ENCODE measurements at places on chromosomes 5 and 9.

DNA sequence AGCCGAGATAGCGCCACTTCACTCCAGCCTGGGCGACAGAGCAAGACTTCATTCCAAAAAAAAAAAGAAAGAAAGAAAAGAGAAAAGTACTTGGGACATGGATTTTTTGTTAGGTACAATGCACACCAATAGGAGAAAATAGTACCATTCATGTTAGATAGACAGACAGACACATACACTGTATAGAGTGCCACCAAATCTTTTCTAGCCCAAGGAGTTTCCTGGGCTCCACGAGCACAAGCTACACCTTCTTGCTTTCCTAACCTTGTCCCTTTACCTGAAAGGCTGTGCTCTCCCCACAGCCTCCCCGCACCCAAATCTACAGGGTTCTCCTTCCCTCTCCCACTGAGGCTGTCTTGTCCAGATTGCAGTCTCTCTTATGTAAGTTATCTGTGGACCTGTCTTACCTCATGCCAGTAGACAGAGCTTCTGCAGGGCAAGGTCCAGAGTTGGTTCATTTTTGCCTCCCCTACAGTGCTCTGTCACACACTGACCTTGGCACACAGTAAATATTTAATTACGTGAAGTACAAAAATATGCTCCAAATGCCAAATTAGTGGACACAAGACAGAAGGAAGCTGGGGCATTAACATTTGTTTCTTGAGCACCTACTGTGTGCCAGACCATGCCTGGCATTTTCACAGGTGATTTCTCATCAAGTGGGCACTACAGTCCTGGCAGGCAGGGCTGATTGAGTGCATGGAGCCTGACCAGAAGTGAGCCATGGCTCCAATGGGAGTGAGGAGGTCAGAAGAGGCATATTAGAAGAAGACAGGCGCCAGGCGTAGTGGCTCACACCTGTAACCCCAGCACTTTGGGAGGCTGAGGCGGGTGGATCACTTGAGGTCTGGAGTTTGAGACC, 5.9 kb downstream of the ALAD start:
- no peak for DNase-seq

DNA sequence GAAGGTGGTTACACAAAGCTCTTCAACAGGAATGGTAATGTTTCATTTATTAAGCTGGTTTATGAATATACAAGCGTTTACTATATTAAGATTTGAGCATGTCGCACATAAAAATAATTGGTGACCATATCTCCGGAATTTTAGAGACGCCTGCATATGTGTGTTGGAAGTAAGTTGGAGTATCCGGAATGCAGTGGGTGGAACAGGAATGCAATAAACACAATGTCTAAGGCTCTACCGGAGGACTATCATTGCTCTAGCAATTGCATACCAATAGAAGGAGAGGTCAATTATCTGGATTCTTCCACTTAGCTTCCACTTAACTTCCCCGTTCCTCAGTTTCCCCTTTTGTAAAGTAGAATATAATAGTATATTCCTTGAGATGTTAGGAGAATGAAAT, 1.1 kb upstream of the CEP78 start:
- DNase-seq = no peak

DNA sequence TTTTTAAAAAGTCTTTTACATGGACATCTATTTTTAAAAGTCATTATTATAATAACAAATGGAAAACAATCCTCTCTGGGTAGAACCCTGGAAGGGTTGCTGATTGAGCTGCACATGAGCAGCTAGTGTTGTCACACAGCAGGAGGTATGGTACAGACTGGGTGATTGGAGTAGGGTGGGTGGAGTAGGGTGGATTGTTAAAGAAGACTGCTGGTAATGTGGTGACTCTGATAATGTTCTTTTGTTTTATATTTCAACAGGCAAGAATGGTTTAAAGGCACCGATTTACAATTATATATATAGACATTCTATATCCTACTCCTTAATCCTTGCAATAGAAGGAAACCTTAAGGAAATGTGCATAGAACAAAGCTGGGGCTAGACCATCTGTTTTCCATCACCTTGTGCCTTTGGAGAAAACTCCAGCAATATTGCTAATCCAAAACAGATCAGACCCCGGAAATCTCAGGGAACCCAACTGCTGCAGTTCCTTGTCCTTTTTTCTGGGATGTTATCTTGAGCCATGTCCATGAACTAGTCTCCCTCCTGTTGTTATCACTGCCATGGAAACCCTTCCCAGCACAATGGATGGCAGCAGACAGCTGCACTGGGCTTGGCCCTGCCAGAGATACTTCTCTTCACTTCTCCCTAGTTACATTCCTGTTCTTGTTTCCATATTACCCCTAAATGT, 129.7 kb downstream of the YIPF5 start:
- no peak for DNase-seq

GRCh38 chr9:72872718-72873117, 80.1 kb downstream of the ALDH1A1 start:
- no peak for DNase-seq

DNA sequence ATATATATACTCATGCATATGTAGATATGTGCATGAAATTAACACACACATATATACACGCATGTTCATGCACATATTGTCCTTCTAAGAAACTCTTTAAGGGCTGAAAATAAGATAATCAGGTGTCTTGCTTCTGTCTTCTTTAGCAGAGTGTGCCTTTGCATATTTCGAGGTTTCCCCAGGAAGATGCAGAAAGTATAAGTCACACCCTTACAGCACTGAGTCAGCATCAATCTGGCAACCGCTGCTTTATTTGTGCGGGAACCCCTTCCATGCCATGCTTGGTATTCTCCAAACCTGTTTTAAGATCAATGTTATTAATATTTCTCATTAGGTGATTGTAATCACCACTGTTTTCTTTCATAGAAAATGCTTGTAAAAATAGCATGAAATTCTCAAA, 557.9 kb downstream of the CAAP1 start:
- DNase-seq = no peak

DNA sequence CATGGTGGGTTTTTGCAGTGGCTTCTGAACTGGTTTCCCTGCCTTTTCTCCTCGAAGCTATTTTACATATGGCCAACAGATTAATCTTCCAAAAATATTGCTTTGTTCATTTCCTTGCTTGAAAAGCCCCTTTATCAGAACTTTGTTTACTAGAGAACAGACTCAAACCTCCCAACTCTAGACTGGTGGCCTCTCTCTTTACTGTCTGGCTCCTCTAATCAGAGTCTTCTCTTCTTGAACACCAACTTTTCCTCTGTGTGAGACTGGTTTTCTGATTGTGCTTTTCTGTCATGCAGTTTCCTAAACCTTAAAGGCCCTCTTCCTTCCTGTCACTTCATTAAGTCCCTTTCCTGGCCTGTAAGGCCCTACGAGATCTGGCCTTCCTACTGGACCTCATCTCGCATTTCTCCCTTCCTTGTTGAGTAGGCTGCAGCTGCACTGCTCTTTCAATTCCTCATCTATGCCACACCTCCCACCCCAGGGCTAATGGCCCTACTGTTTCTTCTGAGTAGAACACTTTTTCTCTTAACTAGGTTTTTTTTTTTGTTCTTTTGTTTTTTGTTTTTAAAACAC, 5.7 kb downstream of the C9orf43 start:
- no peak for DNase-seq

DNA sequence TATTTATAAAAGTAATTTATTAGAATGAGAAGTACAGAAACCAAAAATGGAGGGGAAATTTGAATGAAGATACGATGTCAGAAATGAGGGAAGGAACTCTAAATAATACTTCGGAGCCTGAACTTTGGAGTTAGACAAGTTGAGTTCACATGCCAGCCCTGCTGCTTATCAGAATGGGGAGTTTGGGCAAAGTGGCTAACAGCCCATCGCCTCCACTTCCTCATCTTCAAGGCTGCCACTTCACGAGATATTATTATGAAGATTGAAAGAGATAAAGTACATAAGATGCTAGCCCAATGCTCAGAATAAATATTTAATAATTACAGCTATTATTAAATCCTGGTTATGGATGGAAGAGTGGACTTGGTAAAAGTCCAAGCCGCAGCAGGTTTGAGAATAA, 56.2 kb upstream of the ABCA1 start:
- no peak for DNase-seq

- DNase-seq = no peak
Measured at GRCh38 chr5:127227881-127228280, 62.7 kb upstream of the MEGF10 start.

GRCh38 chr9:28073270-28073669, 500.0 kb upstream of the C9orf72 start:
- DNase-seq = no peak

DNA sequence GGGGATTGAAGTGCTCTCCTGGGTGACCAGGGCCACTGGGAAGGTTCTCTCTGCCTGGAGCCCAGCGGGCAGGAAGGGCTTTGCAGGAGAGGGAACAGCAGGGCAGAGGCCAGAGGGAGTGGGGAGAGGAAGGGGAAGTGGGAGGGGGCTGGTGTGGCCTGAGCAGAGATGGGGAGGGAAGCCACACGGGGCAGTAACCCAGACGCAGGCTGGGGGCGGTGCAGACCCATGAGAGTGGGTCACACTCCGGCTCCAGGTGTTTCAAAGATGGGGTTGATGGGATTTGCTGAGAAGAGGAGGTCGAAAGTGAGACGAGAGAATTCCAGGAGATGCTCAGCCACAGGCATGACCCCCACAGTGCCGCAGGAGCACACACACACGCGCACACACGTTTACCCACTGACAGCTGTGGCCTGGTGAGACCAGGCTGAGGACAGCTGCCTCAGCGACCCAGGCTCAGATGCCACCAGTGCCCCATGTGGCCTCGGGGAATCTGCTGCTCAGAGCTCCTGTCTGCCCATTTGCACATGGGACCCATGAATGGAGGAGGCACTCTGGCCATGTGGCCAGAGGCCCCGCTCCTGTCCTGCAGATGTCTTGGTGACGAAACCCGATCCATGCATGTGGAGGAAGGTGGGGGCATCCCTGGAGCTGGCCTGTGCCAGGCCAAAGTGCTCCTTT, 32.7 kb upstream of the FCN2 start:
- no peak for DNase-seq

GRCh38 chr5:181099602-181100086, 31.3 kb downstream of the OR2V1 start:
- DNase-seq = no peak

DNA sequence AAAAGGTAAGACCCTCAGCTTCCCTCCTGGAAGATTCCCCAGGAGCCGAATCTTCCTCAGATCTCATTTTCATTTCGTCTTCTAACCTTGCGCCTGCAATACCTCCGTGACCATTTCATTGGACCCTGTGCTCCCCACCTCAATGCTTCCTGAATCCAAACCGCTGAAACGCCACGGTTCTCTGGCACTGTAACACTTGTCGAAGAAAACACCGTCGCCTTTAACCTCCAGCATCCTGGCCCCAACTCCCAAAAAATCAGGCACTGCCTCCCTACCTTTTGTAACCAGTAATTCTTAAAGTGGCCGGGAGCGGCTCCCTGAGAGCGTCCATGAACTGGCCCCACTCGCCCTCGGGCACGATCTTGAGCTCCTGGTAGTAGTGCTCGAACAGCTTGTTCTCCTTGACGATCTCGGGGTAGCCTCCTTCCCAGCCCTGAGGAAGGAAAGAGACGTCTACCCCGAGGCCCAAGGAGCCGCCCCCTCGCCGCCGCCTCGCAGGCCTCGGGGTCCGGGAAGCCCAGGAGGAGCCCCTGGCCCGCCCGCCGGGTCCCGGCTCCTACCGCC, 438 bp downstream of the NSUN2 start:
- no peak for DNase-seq

- no peak for DNase-seq
Measured at GRCh38 chr9:135006911-135007570, 80.4 kb upstream of the OLFM1 start.

GRCh38 chr9:135714242-135715055, 12.5 kb downstream of the KCNT1 start:
- DNase-seq = no peak

DNA sequence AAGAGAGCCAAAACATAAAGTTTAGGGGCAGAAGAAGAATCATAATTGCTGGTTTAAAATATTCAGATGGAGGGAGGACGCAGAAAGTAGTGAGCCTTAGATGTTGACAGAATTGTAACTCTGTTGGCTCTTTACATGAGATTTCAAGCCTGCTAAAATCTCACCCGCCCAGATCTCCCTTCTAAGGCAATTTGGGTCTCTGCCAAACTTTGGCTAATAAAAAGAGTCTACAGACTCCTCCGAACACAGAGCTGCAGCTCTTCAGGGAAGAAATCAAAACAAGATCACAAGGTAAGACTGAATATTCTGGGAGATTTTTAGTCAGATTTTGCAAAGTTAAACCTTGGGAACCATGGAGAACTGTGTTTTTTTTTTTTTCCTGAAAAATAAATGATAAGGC, at the start of gene IL33:
Gene IL33 (plus strand): TSS at position 246 of the 400 bp plus-strand sequence. CDS start 25,888 bp downstream, outside the sequence.
- DNase-seq = no peak

DNA sequence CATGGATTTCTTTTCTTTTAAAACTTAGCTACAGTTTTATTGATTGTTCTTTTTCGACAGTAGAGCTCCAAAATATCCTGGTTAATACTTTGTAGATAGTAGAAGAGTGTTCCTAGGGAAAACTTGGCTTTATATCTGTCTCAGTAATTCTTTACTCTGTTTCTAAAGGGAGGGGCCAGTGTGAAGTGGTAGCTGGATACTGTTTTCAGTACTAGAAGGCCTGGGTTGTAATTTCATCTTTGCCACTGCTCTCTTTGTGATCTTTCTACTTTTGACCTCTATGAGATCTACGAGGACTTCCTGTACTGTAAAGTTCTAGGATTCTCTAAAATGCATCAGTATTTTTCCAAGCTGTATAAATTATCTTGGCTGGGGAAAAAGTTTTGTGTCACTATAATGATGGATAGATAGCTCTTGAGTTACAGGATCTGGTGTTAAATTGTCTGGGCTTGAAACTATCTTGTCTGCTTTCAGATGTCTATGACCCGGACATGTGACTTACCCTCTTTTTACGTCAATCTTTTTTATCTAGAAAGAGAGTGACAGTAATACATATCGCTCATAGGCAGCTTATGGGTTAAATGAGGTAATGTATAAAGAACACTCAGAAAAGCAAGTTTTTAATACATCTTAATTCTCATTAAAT, 53.6 kb downstream of the PRR16 start:
- DNase-seq = no peak

DNA sequence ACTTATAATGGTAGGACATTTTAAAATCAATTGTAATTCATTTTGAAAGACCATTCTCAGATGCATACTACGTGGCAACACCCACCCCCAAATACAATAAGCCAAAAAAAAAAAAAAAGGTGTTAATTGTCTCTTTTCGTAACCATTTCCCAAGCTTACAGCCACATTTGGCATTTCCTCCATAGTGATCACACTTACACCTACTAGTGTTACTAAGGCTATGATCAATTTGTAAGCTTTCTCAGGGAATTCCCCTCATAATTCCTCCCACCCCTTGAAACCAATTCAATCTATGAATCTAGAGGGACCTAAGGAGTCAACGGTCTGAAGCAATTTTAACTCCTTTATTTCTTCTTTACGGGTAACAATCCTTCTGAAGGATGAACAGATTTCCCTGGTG, 40.1 kb downstream of the NR2F1 start:
- no peak for DNase-seq

All from NK-92 treated with Interleukin-12 subunit alpha and Interleukin-12 subunit beta, amount 100 ng/mL, for 24 hours (cell line).